Activated CD8-positive, alpha-beta T cell treated with anti-CD3 and anti-CD28 coated beads, Interleukin-2, amount 10 ng/mL, durations not matched to agents 7 days and 5 days (primary cell): ENCODE measurements at places on chromosomes 13 and 19.

GRCh38 chr13:61148691-61149315 lies 266.8 kb downstream of the PCDH20 start:
- no peaks in the 10 kb centered on the region for H3K4me1 ChIP-seq
- no peak for DNase-seq
- no peaks in the 10 kb centered on the region for H3K27me3 ChIP-seq

- no peaks in the 10 kb centered on the region for H3K36me3 ChIP-seq
- H3K27ac ChIP-seq: no peak overlapping the region
Measured at GRCh38 chr19:51036519-51036918, 1.7 kb upstream of the KLK12 start.

GRCh38 chr13:45356966-45357672 lies 16.1 kb upstream of the TPT1 start:
- H3K27ac ChIP-seq: peak overlapping the region; percentile 89
- DNase-seq: peak; percentile 47
- H3K4me3 ChIP-seq: peak overlapping the region; percentile 10
- peaks cover 44% of the 10 kb centered on the region for H3K4me1 ChIP-seq

DNA sequence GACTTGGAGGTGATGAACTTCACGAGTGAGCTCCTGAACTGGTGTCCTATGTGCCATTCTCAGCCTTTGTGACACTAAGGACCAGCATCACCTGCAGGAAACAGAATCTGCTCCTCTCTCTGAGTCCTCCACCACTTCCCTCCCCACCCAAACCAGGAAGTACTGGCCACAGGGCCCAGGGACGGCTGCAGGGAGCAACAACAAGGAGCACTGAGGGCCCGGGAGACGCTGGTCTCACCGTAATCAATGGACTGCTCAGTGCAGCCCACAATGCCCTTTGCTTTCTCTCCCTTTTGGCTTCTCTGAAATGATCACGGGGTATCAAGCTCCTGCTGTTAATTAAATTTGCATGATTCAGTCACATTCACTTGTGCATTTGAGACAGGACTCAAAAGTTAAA lies 18.6 kb downstream of the PEPD start:
- H3K36me3 ChIP-seq: no peaks in the 10 kb centered on the region
- no peak for DNase-seq
- H3K27ac ChIP-seq: no peak overlapping the region
- H3K27me3 ChIP-seq: no peaks in the 10 kb centered on the region
- peaks cover 7% of the 10 kb centered on the region for H3K4me1 ChIP-seq

DNA sequence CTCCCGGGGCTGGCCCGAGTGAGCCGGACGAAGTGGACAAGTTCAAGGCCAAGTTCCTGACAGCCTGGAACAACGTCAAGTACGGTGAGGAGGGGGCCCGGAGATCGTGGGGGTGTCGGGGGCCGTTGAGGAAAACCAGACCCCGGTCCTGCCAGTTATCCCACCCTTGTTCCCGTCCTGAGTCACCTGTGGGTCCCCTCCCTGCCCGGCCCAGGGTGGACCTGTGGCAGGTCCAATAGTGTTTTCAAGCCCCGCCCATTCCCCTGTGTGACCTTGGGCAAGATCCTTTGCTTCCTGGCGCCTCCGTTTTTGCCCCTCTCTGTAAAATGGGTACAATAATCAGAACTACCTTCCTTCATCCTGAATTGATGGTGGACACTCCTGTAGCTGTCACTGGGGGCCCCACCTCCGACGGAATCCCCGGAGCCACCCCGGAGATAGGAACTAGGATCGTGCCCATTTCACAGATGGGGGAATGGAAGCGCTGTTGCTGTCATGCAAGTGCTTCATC lies 593 bp downstream of the ATG4D start:
- H3K4me3 ChIP-seq: peak overlapping the region; percentile 90
- peaks cover 9% of the 10 kb centered on the region for H3K27me3 ChIP-seq
- peak overlapping the region; percentile 88 for H3K27ac ChIP-seq
- DNase-seq: peak; percentile 48

- H3K27me3 ChIP-seq: no peaks in the 10 kb centered on the region
- H3K4me3 ChIP-seq: no peak within 1 kb of the TSS
- no peak within 1 kb of the TSS for H3K27ac ChIP-seq
- DNase-seq: no peak
- no peaks in the 10 kb centered on the region for H3K36me3 ChIP-seq
Measured at GRCh38 chr19:22422211-22422610, at the start of gene ZNF98. Gene ZNF98 (minus strand): TSS chr19:22422346. CDS start chr19:22422224, 122 bp downstream.

- peaks cover 11% of the 10 kb centered on the region for H3K36me3 ChIP-seq
- DNase-seq: no peak
- no peaks in the 10 kb centered on the region for H3K4me1 ChIP-seq
- H3K27ac ChIP-seq: no peak overlapping the region
- H3K27me3 ChIP-seq: no peaks in the 10 kb centered on the region
- H3K4me3 ChIP-seq: no peak overlapping the region
Measured at GRCh38 chr19:56995303-56995702, 124.5 kb upstream of the USP29 start.

GRCh38 chr13:87129602-87130300 lies 541.4 kb upstream of the SLITRK5 start:
- H3K27me3 ChIP-seq: no peaks in the 10 kb centered on the region
- no peaks in the 10 kb centered on the region for H3K4me1 ChIP-seq
- H3K27ac ChIP-seq: no peak overlapping the region
- DNase-seq: no peak
- no peak overlapping the region for H3K4me3 ChIP-seq
- no peaks in the 10 kb centered on the region for H3K36me3 ChIP-seq

- no peak overlapping the region for H3K27ac ChIP-seq
- no peak for DNase-seq
- no peaks in the 10 kb centered on the region for H3K36me3 ChIP-seq
- H3K27me3 ChIP-seq: peaks cover 44% of the 10 kb centered on the region
- H3K4me1 ChIP-seq: peaks cover 24% of the 10 kb centered on the region
Measured at GRCh38 chr19:7865262-7865911, 8.8 kb downstream of the PRR36 start.

DNA sequence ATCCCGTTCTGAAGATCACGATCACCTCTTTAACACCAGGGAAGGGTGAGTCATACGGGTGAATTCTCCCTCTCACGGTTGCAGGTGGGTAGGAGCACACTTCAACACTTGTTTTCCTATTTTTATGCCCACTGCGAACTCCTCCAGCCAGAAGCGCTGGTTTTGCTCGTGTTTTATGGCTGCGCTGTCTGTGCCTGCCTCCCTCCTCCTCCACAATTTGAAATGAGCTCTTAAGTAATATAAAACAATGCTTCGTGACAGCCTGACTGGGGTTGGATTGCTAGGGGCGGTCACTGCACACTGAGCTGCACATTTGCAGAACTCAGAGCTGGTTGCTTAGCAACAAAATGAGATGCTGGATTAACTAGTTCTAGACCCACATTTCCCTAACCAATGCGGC lies 12.9 kb downstream of the CCDC70 start:
- no peaks in the 10 kb centered on the region for H3K4me1 ChIP-seq
- DNase-seq: peak; percentile 12
- H3K27ac ChIP-seq: no peak overlapping the region
- H3K4me3 ChIP-seq: no peak overlapping the region

- no peak for DNase-seq
- no peak overlapping the region for H3K4me3 ChIP-seq
- H3K4me1 ChIP-seq: no peaks in the 10 kb centered on the region
Measured at GRCh38 chr13:101535192-101535746, 82.8 kb downstream of the ITGBL1 start.
